Stimulated activated CD8-positive, alpha-beta memory T cell treated with anti-CD3 and anti-CD28 coated beads, Interleukin-4, amount 100 ng/mL, for 4 hours (primary cell): ENCODE measurements at places on chromosomes 13 and 19.

GRCh38 chr19:49340069-49340864 is 5.1 kb downstream of the CD37 start:
- peak; percentile 22 for DNase-seq

DNA sequence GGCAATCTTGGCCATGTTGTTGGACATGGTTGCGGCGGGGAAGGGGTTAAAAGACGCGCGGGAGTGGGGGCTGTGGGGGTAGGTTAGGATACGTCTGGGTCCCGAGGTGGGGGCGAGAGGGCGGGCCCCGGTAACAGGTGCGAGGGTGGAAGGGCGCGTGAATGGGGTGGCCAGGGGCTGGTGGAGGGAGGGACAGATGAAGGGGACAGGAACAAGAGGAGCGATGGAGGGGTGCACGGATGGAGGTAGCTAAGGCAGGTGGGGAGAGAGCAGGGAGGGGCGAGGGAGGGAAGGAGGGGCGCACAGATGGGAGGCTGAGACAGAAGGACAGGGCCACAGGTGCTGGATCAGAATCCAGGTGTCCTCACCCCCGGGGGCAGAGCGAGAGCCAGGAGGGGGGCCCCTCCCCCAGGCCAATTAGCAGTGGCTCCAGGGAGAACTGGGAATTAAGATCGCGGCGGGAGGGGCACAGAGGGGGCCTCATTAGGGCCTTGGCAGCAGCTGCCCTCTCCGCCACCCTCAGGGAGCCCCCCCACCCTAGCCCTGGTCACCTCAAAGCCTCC is 1.3 kb downstream of the GNG8 start:
- no peak for DNase-seq

DNA sequence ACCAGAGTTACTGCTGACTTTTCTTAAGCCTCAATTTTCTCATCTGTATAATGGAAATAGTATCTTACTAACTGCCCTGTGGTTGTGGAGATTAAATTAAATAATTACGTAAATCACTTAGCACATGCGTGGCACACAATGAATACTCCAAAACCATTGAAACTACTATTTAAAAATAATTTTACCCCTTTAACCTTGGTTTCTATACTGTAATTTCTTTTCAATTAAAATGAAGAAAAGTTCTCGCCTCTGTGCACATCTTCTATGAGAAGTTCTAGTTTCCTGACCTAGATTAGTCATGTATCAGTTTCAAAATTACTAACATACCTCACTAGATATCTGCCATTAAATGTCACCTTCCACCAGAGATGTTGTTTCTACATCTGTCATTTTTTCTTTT is 5.7 kb downstream of the SLITRK1 start:
- no peak for DNase-seq

- peak; percentile 54 for DNase-seq
Measured at GRCh38 chr19:38233740-38234251, 9.8 kb upstream of the DPF1 start.

GRCh38 chr19:12983542-12984142 is 11.6 kb upstream of the NFIX start:
- DNase-seq = peak; percentile 61

- no peak for DNase-seq
Measured at GRCh38 chr19:46006411-46006810, 11.1 kb downstream of the CCDC61 start.

- DNase-seq = no peak
Measured at GRCh38 chr13:100478107-100478809, 110.3 kb downstream of the GGACT start.

DNA sequence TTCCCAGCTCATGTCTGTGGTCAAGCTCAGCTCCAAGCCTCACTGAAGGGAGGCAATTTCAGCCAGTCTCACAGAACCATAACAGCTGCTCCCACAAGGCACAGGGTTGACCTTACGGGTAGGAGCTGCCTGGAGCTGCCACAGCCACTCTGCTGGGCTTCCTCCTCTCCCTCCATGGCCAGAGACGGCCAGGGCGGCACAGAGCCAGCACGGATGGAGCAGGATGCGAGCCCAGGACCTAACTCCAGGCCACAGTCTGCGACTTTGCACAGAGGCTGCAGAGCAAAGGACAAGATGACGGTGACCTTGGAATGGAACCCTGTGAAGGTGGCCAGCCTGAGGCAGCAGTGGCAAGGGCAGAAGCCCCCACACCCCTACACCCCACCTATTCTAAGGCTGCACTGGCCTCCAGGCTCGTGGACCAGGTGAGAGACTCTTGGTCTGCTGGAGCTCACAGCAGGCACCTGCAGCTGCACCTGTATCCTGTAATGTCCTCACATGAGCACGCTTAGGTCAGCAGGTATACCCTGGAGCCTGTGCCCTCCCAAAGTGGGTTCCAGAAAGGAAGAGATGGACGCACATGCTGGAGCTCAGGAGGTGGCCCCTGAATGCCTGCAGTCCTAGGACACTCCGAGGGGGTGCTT is 29.6 kb downstream of the ADPRHL1 start:
- DNase-seq = no peak

- DNase-seq = no peak
Measured at GRCh38 chr13:45511310-45512097, 46.8 kb downstream of the COG3 start.

GRCh38 chr13:23715762-23716235 is 145.6 kb downstream of the TNFRSF19 start:
- DNase-seq = no peak

DNA sequence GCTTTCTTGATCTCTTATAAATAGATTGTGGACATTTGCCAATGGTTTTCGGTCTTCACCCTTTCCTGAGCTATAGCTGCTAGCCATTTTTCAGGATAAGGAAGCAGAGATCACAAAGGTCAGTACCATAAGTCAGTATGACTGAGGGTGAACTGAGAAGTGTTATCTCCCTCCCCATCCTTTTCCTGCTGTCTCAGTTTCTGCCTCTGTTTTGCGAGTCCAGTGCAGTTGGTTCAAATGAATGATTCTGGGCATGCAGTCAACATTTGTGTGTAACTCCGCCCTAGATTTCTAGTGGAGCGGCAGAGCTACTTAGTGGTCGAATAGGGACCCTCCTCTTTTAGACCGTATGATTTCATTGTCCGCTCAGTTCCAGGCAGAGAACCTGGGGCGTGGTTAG is 460.8 kb upstream of the ARGLU1 start:
- no peak for DNase-seq

DNA sequence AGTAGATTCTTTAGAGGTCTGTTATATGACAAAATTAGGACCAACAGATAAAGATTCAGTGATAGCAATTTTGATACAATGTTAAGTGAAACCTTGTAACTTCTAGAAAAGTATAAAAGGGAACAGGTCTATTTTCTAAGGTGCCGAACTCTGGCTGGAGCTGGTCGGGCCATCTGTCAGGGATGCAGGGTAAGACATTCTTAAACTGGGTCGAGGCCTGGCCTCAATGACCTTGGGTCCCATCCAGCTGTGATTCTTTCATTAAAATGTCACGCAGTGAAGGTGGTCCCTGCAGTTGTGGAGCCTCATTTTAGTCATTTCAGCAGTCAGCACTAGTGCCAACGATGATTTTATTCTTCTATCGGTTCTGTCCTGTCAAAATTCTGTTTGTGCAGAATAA is 271.9 kb upstream of the SPRY2 start:
- DNase-seq = no peak

GRCh38 chr13:59643906-59644626 is 519.7 kb downstream of the DIAPH3 start:
- DNase-seq = no peak

GRCh38 chr19:38634757-38635482 is 12.5 kb upstream of the ACTN4 start:
- peak; percentile 53 for DNase-seq

DNA sequence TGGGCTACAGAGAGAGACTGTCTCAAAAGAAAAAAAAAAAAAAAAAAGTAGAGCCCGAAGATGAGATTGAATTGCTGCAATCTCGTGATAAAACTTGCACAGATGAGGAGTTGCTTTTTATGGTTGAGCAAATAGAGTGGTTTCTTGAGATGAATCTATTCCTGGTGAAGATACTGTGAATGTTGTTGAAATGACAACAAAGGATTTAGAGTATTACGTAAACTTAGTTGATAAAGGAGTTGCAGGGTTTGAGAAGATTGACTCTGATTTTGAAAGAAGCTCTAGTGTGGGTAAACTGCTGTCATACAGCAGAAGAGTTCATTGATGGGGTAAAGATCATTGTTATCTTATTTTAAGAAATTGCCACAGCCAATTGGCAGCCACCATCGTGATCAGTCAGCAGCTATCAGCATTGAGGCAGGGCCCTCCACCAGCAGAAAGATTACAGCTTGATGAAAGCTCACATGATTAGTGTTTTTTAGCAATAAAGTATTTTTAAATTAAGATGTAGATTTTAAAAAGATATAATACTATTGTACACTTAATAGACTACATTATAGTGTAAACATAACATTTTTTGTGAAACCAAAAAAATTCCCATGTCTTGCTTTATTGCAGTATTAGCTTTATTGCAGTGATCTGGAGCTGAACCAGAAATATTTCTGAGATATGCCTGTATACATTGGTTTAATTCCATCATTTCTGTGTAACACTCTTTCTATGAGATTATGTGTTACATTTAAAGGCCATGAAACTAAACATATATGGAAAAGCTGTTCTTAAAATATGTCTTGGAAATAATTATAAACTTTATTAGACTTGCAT is 43.1 kb downstream of the ZMYM2 start:
- no peak for DNase-seq

- no peak for DNase-seq
Measured at GRCh38 chr19:1590641-1591397, 1.8 kb downstream of the MBD3 start.

- no peak for DNase-seq
Measured at GRCh38 chr19:7643031-7643415, 6.1 kb downstream of the STXBP2 start.

GRCh38 chr13:53060840-53061490 is 32.4 kb downstream of the OLFM4 start:
- no peak for DNase-seq

DNA sequence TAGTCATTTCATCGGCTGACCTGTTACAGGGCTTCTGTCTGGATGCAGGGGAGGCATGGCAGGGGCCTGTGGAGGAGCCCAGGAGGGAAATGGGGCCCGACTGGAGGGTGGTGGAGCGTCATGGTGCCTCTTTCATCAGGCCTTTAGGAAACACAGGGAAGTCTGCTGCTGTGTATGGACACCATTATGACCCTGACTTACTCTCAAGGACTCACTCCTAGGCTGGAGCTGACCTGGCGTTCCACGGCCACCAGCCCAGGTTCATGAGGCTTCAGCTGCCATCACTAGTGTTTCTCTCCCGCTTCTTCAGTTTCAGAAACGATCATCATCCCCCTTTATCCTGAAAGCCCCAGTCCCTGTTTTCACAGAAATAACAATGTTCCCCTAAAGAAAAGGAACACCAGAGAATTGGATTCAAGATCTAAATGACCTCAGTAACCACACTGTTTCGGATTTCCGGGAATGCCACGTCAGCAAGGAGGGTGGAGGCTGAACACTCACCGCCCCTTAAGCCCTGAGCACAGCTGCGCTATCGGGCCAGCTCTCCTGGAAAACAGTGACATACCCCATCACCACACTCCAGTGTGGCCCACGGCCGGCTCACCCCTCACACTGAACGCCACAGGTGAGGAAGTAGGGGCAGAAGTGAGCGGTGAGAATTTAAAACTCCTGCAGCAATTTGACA is 67.6 kb downstream of the SOX1 start:
- no peak for DNase-seq

DNA sequence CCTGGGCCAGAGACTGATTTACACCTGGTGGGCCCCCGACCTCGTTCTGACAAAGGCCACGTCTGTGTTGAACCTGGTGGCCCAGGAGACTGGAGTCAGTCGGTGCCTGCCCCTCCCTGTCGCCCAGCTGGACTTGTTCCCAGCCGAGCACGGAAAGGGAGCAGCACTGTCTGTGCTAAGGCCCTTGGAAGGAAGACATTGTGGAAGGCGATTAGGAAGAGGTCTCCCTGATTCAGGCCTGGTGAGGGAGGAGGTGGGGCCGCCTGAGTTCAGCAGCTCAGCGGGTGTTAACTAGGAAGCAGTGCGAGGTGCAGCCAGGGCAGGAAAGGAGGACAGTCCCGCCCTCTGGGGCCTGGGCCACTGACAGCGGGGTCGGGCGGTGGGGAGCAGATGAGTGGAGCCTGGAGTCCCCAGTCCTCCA is 64.7 kb downstream of the GPR12 start:
- no peak for DNase-seq

- DNase-seq = no peak
Measured at GRCh38 chr13:30017880-30018279, 167.5 kb upstream of the UBL3 start.

GRCh38 chr19:48835734-48836088 is 580 bp downstream of the HSD17B14 start:
- peak; percentile 76 for DNase-seq

DNA sequence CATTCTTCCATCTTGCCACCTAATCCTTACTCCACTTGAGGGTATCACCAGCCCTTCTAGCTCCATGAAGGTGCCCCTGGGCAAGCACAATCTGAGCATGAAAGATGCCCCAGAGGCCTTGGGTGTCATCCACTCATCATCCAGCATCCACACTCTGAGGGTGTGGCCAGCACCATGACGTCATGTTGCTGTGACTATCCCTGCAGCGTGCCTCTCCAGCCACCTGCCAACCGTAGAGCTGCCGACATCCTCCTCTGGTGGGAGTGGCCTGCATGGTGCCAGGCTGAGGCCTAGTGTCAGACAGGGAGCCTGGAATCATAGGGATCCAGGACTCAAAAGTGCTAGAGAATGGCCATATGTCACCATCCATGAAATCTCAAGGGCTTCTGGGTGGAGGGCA is 3.1 kb upstream of the KLK3 start:
- no peak for DNase-seq

DNA sequence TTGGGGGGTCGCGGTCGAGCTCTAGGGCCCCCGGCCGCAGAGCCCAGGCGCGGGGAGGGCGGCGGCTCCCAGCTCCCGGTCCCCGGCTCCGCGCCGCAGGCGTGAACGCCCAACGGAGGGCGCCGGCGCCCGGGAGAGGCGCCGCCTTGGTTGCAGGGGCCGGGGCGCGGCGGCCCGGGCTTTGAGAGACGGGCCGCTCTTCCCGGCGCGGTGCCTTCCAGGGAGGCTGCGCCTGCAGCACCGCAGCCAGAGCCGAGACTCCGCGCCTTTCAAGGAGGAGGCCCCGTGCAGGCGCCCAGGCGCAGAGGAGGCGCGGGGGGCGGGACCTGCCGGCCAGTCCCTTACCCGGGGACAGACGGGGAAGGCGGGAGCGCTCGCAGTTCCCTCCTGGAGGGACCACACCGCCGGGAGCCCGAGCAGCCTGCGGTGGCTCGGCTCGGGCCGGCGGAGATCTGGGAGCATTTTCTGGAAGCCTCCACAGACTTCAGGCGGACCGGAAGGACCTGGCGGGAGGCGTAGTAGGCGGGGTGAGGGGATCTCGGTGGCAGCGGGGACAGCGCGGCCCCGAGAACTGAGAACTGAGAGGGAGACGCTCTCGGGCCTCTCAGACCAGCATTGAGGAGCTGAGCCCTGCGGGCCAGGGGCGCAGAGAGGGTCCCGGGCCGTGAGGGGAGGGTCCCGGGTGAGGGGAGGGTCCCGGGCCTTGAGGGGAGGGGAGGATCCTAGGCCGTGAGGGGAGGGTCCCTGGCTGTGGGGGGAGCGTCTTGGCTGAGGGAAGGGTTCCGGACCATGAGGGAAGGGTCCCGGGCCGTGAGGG is 25.5 kb upstream of the MCF2L start:
- DNase-seq = no peak
